ENCODE measurements at places on chromosomes 2 and 18.
A peak's percentile ranks its signal among the peaks of the same experiment; 100 is the strongest.

GRCh38 chr2:29309090-29310029 lies 194.1 kb downstream of the CLIP4 start:
- peak; percentile 78 for DNase-seq

- no peak for DNase-seq
Observed at GRCh38 chr2:187136646-187137045, 287.7 kb upstream of the ZSWIM2 start.

GRCh38 chr2:28370354-28370753 lies 22.3 kb upstream of the FOSL2 start:
- DNase-seq = no peak

DNA sequence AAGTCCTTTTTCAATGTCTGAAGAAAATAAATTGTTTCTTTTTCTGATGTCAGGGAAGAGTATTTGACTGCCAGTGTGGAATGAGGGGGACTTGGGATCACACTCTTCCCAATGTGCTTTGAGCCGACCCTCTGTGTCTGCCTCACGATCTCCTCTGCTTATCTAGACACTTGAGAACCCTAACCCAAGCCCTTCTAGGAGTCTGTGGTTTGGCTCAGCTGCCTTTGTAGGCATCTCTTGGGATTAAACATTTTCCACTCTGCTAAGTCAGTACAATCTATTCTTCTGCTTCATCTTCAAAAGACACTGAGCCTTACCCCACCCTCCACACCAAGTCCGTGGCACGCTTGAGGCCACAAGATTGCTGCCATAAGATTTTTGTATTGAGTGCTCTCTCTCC lies 19.4 kb downstream of the FAM110C start:
- DNase-seq = no peak

GRCh38 chr18:68354176-68354575 lies 360.7 kb downstream of the TMX3 start:
- no peak for DNase-seq

GRCh38 chr2:126884861-126885750 lies 13.6 kb upstream of the TEX51 start:
- DNase-seq = no peak

DNA sequence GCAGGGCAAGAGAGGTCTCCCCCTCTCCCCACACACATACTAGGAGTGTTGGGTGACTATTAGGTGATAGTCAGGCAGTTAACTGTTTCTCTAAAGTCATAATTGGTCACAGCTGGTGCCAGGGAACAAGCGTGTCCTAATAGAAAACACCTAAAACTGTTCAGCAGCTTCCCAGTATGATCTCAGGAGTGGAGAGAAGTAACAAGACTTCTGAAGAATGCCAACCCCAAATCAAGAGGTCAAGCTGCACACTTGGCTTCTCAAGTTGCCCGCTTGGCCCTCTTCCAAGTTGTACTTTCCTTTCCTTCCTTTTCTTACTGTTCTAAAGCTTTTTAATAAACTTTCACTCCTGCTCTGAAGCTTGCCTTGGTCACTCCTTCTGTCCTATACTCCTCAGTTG lies 22.4 kb upstream of the STAT1 start:
- no peak for DNase-seq

GRCh38 chr2:236512267-236512666 lies 57.4 kb upstream of the ACKR3 start:
- no peak for DNase-seq

DNA sequence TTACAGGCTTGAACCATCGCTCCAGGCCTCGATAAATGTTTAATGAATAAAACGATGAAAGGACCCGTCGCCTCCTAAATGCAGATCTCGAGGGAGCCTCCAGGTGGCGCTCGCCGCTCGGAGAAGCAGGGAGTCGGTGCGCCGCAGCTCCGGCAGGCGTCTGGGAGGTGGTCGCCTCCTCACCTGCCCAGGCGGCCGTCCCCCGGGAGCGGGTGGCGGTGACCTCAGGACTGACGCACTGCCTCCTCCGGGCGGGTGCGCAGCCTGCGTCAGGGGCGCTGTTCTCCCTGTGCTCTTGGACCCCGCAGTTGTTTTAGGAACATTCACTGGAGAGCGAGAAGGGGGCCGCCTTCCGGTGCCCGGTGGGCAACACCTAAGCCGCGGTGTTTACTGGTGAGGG lies 38.6 kb upstream of the POLE4 start:
- peak; percentile 86 for DNase-seq

- peak; percentile 26 for DNase-seq
Observed at GRCh38 chr2:125745514-125745913, 910.4 kb upstream of the GYPC start.

DNA sequence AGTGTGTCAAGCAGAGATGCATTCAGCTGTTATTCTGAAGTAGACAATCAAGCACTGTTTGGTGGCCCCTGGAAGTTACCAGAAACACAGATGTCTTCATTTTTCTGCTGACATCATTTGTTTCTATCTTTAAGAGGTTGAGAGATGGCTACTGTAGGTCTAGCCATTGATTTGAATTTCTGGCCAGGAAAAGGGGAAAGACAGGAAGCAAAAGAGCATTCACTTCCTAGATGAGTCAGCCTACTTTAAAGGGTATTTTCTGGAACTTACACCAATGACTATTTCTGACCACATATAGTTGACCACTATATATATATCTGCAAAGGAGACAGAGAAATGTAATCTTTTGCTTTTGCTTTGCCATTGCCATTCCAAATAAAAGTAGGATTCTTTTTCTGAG lies 900.1 kb upstream of the SOX11 start:
- DNase-seq = no peak

- no peak for DNase-seq
Observed at GRCh38 chr18:22643731-22644130, 226.0 kb upstream of the CTAGE1 start.

DNA sequence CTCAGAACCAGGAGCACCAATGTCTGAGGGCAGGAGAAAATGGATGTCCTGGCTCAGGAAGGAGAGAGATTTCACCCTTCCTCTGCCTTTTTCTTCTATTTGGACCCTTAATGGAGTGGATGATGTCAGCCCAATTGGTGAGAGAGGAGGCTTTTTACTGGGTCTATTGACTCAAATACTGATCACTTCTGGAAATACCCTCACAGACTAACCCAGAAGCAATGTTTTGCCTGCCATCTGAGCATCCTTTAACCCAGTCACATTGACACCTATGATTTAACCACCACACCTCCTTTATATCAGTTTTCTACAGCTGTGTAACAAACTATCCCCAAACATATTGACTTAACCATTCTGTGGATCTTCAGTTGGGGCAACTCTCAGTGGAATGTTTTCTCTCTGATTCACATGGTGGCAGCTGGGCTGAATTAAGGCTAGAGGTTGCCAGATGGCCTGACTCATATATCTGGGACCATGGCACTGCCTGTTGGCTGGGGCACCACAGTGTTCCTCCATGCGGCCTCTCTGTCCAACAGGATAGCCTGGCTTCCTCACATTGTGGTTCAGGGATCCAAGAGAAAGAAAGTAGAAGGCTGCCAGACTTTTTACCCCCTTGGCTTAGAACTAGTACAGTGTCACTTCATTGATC lies 18.2 kb upstream of the MBOAT2 start:
- no peak for DNase-seq

GRCh38 chr18:21004726-21005125 lies 106.9 kb downstream of the ROCK1 start:
- DNase-seq = no peak

DNA sequence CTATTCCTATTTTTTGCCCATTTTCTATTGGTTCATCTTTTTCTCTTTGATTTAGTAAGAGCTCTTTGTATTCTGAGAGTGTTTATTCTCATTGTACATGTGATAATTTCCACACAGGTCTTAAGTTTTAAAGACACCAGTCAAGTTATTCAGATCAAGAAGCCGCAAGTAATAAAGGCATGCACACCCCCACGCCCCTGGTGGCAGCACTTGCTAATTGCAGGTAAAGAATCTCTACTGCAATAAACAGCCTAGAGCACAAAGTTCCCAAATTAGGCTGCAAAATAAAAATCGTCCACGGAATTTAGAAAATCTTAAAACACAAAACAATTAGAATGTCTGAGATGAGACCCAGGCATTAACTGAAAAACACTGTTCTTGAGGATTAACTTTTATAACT lies 45.2 kb downstream of the ST3GAL5 start:
- DNase-seq = peak; percentile 25

- DNase-seq = no peak
Observed at GRCh38 chr18:5311301-5311989, 15.9 kb upstream of the ZBTB14 start.

DNA sequence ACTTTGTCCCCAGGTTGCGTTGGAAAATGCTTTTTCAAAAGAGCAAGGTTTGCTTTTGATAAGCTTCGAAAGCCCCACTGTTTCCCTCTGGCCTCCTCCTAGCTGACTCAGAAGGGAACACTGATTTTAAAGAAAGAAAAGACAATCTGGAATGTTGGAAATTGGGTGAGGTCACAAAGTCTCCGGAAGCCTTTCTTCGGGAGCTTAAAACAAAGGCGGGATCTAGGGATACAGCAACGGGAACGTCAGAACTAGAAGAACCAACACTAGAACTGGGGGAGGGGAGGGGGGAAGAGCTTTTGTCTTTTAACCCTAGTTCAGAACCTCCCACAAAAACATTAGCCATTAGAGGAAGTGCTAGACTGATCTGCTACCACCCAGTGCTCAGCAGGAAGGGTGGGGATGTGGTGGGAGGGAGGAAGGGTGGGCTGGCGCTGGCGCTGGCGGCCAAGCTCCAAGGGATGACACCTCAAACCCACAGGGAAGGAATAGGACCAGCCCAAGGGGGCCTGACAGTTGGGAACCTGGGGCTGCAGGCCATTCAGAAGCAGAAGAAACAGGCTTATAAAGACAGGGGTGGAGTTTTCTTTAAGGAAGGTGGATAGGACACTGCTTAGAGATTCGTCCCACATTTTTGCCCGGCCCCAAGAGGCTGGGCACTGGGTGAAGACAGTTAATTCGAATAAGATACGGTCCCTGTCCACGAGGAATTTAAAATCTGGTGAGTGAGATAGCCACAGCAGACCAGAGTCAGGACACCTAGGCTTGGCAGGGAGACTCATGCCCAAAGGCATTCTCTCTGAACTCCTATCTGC lies 1.7 kb downstream of the TMSB10 start:
- peak; percentile 70 for DNase-seq

DNA sequence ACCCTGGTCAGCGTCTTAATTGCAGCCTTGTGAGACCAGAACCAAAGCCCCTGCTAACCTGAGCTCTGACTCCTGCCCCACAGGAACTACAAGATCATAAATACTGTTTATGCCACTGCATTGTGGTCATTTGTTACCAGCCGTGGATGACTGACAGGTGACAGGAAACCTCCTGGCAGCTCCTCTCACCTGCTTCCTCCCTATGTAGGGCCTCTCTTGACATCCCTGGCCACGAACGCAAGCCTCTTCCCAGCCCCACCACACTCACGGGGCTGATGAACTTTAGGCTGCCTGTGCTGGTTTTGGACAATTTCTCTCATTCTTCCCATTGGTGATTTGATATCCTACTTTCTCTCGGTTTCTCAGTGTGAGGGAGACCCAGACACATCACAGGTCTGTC lies 357.2 kb upstream of the MYT1L start:
- DNase-seq = no peak

GRCh38 chr2:86224645-86225355 lies 25.5 kb downstream of the MRPL35 start:
- no peak for DNase-seq

DNA sequence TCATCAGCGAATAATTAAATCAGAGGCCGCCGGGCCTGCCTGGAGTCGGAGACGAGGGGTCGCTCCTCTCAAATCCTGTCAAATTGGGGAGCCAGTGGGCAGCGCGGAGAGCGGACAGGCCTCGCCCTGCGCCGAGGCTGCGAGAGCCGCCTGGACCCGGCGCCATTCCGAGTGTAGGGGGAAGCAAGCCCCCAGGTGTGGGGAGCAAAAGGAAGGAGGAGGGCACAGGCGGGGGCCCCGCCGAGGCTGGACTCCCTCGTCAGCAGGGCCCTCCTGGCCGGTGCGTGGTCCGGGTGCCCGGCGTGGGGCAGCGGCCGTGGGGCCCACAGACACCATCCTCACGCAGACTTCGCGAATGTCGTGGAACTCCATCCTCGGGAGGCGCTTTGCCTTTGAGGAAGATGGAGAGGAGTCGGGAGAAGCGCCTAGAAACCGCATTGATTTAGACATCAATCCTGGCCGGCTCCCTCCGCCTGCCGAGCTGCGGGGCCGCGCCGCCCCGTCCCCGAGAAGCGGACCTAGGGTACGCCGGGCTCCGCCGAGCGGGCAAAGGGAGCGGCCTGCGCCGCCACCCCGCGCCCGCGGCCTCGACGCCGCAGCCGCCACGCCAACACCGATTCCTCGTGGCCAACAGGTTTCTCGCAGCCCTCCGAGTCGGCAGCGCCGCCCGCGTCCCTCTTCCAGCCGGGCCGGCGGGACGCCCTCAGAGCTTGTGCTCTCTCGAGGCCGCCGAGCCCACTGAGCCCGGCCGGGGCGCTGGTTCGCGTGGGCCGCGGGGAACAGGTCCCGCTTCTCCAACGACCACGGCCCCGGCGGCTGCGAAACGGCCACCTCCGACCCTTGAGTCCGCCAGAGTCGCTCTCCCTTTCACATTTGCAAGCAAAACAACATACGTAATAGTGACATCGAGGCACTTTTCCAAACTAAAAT lies 6.7 kb upstream of the ONECUT2 start:
- DNase-seq = no peak

GRCh38 chr2:145654746-145655145 lies 1134.8 kb upstream of the ZEB2 start:
- DNase-seq = no peak

DNA sequence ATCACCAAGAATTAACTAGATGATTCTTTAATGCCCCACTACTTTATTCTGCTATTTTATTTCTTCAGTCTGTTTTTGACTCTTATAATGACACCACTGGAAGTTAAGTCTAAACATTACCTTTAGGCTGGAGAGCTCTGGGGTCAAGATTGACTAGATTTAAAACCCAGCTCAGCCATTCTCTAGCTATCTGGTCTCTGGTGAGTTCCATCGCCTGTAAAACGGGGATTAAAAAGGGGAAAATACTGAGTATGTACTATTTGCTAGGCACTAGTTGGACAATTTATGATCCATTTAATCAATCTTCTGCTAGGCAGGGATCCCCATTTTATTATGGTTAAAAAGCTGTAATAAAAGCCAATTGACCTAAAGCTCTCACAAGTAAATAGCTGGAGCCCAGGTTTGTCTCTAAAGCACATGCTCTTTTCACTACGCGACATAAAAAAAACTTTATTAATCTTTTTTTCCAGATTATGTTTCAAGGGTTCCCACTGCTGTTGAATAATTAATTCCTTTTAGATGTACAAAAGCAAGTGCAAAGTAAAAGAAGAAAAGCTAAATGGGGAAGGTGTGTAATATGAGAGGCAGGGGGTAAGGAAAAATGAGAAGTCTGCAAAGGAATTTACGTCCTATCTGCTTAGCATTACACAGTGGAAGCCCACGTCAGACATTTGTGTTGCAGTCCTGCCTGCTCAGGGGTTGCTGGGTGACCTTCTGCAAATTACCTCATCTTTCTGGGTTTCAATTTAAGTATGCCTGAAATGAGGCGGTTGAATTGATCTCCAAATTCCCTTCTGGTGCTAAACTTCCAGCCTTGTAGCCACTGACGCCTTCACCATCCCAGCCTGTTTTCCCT lies 918 bp upstream of the NABP1 start:
- peak; percentile 31 for DNase-seq

- DNase-seq = no peak
Observed at GRCh38 chr18:55224086-55224625, 264.9 kb upstream of the CCDC68 start.

- DNase-seq = no peak
Observed at GRCh38 chr2:207724113-207724512, 12.7 kb downstream of the CCNYL1 start.
